Activated CD8-positive, alpha-beta memory T cell treated with anti-CD3 and anti-CD28 coated beads, Interleukin-2, amount 50 U/mL, for 48 hours (primary cell): ENCODE measurements at places on chromosomes 1 and 21.
A peak's percentile ranks its signal among the peaks of the same experiment; 100 is the strongest.

DNA sequence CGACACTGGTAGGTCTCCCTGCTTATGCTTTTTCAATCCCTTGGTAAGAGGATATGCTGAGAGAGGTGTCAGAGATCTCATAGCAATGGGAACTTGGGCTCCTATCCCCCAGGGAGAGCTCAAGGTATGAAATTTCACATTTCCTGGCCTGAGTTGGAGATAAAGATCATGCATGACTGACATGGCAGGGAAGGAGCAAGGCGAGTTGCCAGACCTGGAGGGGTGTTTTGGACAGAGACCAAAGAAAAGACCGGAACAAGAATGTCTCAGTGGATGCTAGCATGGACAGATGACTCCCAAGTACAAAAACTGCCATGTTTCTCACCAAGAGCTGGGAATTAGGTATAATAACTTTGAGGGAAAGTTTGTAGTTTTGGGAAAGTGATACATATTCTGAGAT lies 334.1 kb upstream of the B3GALT2 start:
- DNase-seq = no peak

DNA sequence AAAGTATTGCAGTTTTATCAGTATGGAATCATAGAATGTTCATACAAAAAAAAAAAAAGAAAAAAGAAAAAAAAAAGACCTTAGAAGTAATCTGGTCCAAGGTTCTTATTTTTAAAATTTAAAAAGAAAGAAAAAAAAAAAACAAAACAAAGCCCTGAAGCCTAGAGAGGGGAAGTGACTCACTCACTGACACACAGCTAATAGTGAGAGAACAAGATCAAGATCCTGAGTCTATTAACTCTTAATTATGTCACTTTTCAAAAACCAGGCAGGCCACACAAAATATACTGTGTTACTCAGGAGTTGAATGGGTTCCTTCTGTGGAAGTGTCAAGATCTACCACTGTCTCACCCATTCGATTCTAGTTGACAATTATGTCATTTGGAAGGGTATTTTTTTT lies 433.9 kb upstream of the DAB1 start:
- no peak for DNase-seq

DNA sequence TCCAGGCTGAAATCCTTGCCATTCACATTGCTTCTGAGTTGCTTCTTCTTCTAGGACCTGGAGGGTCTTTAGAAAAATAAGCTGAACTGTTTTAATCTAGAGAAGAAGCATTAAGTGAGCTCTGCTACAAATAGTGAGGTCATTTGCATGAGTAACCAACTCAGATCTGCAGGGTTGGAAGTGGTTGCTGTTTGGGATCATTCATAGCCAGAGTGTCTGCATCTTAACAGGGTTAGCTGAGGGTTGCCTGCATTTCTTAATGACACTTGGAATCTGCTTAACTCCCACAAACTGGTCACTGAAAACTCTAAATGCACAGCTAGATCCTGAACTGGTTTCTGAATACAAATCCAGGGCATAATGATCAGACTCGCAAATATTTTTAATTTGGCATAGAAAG lies 9.9 kb downstream of the CNIH3 start:
- no peak for DNase-seq

DNA sequence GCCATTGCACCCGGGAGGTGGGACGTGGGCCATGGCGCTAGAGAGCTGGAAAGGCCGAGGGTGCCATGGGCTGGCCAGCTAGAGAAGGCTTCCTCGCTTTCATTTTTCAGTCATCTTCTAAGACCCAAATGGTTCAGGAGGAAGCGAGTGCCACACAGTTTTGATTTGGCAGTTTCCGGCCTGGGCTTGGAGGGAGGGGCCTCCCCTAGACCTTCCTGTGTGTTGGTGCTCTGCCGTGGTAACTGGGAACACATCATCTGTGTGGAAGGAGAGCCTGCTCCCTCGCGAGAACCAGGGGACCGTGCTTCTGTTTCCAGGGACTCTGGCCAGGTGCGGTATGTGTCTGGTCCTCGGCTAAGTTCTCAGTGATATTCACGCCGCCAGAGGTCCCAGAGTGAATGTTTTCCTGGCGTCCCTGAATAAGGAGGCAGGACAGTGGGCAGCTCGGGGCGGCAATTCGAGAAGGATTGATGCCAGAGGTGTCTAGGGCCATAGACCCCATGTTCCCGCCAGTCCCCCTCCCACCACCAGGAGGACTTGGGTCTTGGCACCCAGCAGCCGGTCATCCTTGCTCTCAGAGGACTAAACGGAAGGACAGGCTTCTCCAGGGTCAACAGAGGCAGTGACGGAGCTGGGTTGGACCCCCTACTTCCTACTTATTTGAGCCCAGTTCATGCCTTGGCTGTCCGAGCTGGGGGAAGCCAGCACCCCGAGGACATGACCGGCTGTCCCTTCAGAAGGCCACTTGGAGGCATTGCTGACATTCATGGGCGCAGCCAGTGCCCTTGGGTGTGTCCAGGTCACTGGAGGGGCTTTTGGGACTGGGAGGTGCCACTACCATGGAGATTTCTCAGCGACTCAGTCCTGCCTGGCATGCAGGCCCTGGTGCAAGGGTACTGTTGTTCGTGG lies 2.7 kb upstream of the NPHP4 start:
- DNase-seq = peak; percentile 73

DNA sequence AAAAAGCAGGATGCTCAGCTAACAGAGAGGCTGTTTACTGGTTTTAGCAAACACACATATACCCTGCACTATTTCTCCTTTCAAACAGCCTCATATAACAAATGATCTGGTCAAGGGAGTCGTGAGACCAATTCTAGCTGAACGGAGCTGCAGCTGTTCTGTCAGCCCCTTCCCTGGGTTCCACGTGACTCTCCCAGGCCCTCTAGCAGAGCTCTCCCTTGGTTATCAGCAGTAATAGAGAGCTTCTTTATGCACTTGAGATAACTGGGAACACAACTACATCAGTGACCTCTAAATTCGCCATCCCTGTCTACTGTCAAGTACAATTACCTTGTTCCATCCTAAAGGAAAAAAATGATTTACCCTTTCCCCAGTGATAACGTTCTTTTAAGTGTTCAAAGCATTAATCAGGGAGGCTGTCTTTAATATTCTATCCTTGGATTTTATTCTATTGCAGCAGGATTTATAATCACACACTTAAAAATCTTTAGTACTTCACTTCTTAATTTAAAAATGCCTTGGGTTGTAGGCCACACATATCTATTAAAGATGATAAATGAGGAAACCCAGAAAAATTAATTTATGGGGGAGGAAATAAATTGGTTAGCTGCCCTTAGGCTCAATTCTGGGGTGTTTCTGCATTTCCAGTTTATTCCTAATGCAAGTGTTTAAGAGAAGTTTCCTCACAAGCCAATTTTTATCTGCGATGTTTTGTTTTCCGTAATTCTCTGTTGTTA lies 28.2 kb downstream of the PTGER3 start:
- DNase-seq = no peak

DNA sequence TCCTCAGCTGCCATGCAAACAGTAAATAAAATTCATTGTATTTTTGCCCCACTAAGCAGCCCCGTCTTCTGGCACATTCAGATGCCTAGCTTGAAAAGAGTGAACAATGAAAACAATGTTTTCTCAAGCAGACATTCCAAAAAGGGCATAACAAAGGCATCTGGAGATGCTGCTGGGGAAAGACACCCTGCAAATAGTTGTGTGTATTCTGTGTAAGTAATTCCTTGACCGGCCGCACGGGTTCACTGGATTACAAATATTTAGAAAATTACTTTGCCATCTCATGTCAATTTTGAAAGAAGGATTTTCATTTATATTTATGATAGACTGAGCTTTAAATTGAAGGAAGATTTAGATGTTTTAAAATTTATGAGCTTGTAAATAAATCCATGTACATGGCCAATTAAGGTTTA lies 142.2 kb downstream of the SLC45A1 start:
- no peak for DNase-seq

GRCh38 chr1:61119085-61119484 lies 36.7 kb downstream of the NFIA start:
- no peak for DNase-seq

DNA sequence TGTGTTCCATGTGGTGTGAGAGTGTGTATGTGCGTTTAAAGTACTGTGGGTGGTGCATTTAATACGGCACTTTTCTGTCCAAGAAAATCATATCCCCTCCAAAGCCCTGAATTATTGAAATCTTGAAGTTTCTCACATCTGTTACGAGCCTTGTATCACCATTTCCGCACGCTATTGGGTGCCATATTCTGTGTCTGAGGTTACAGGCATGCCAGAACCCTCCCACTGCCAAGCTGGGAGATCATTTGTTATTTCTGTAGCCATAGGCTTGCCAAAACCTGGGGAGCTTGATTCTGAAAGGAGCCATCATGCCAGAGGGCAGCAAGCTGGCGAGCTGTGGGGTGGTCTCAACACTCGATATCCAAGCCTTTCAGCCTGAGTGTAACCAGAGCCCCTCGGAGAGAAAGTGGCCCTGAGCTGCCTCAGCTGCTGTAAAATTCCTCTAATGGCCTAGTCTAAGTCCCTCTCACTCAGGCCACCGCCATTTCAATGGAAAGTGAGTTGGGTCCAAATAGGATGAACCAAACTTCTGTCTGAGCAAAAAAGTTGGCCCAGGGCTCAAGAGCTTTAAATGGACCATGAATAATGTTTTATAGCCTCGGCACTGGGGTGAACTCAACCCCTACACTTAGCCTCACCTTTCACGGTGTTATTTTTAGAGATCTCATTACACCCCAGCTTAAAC lies 298.4 kb upstream of the DUSP10 start:
- no peak for DNase-seq

DNA sequence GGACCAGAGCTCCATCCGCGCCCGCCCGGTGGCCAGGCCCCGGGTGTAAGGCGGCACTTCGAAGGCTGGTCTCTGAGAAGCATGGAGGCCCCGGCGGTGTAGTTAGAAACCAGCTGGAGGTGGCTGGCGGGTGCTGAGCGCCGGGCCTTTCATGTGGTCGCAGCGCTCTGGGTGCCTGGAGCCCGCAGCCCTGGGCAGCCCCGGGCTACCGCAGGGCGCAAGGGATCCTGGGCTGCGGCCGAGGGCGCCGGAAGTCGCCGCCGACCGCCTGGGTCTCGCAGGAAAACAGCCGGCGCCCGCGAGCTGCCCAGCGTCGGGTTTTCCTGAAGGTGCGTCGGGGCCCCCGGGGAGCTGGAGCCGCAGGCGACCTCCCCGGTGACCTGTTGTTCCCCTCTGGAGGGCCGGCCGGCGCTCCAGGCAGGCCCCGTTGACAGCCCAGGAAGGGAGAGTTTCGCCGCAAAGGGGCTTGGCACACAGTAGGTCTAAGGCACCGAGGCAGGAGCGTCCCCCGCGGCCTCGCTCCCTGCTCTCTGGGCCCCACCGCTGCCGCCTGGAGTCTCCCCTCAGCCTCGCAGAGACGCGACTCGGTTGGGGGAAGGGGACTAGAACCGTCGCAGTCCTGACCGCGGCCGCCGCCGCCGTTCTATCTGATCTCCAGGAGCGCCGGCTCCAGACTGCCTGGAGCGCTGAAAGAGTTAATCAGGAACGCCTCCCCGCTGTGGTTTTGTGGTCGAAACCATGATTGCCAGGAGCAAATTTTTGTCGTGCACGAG lies 2.7 kb downstream of the GRHL3 start:
- DNase-seq = peak; percentile 83

GRCh38 chr1:242185731-242186130 lies 186.8 kb upstream of the MAP1LC3C start:
- DNase-seq = no peak

- DNase-seq = no peak
Observed at GRCh38 chr1:114435088-114435715, 75.8 kb downstream of the TRIM33 start.

GRCh38 chr1:28002600-28002999 lies 42.8 kb downstream of the XKR8 start:
- no peak for DNase-seq

DNA sequence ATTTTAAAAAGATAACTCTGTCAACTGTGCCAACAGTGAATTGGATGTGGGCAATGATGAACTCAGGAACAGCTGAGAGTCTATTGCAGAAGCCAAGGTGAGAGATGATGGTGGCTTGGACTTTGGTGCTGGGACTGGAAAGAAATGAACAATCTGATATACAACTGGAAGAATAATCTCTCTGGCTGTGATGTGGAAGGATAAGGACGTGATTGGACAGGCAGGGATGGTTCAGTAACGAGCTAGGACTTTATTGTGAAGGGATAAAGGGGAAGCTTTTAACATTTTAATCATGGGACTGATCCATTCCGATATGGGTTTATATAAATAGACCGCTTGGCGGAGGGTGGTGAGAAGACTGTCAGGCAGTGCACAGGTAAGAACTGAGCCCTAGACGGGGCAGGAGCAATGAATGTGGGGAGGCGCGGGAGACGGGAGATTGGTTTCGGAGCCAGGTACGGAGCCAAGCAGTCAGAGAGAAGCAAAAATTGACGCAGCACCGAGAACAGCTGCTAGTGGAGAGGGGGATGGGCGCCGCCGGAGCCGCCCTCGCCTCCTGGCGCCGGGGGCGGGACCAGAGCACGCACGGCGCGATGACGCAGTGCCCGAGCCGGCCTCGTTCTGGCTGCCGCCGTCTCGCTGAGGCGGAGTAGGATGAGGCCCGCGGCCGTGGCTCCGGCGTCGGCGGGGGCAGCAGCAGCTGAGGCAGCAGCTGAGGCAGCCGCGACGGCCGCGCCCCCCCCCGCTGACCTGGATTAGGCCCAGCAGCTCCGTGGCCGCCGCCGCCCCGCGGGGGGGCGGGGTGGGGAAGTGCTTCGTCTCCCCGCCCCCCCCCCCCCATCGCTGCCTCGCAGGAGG lies at the start of gene RNF11:
TSS of gene RNF11 (plus strand) at position 601 of the 858 bp plus-strand sequence. CDS start 484 bp downstream, outside the sequence.
- DNase-seq = peak; percentile 94

DNA sequence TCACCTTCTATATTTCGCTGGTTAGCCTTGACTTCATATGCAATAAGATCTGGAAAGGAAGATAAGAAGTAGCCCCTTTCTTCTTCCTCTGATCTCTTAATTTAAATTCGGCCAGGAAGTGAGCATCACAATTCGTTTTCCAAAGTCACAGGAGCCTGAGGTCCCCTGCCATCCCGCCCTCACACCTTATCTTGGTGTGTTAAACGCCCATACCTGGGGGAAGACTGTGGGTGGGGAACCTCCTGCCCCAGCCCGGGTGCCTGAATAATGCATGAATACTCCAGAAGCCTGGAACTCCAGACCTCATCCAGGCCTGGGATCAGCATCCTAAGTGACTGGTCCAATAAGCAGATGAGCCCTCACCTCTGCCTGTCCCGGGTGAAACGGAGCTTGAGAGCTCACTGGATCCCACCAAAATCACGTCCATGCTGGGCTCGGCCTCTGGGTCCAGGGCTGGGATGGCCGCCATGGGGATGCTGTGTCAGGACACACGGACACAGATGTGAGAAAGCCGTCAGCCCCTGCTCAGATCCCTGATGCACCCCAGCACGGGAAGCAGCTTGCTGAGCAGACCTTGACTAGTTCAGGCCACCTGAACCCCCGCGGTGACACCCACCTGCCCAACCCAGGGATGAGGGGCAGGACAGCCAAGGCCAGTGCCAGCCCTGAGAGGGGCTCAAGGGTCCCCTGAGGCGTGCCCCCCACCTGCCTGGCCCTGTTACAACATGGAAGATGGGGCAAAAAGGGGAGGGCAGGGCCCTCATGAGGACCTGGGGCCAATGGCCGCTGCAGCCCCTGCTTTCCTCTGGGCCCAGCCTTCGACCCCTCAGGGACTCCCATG lies 686 bp downstream of the DNMT3L start:
- DNase-seq = no peak

GRCh38 chr1:245091818-245092637 lies 62.8 kb upstream of the KIF26B start:
- DNase-seq = no peak
